ENCODE measurements at places on chromosomes 7 and 10.

DNA sequence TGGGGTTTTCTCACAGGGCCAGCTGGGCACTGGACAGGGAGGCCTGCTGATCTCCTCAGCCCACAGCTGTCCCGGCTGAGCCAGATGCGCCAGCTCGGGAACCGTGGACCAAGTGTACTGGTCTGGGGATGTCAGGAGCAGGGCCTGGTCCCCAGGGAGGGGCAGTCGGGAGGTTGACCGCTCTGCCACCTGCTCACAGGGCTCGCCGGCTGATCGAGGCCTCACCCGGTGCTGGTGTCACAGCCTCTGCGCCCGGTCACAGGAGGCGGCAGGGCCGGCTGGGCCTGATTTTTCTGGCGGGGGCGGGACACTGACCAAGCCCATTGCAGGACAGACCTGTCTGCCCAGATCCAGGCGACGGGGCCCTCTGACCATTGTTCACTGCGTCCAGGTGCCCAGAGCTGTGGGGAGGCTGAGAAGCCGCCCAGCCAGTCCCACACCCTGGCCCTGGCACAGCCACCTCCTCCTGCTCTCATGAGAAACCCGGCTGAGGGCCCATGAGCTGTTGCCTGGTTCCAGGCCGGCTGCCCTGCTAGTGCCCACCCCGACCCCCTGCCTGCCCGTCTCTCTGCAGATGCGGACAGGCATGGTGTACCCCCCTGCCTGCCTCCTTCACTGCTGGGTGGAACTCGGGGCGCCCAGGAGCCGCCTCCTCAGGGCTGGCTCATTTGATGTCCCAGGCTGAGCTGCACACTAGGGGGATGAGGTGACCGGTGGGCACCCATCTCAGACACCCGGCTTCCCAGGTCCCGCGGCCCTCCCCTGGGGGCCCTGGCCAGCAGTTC lies 3.0 kb upstream of the TMEM184A start:
- DNase-seq, result no peak

DNA sequence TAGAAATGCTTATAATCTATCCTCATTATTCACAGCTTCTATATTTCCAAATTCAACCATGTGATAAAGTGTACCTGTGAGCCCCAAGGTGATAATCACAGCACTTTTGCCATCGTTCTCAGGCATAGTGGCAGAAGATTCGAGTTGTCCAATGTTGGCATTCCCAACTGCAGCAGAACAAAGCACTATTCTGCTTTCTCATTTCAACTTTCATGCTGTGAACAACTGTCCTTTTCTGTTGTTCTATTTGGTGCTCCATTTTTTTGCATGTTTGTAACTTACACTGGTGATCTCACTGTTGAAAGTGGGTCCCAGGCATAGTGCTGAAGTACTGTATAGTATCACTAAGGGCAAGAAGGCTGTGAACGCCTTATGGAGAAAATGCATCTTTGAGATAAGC lies 438.2 kb downstream of the PAXIP1 start:
- DNase-seq, result no peak

DNA sequence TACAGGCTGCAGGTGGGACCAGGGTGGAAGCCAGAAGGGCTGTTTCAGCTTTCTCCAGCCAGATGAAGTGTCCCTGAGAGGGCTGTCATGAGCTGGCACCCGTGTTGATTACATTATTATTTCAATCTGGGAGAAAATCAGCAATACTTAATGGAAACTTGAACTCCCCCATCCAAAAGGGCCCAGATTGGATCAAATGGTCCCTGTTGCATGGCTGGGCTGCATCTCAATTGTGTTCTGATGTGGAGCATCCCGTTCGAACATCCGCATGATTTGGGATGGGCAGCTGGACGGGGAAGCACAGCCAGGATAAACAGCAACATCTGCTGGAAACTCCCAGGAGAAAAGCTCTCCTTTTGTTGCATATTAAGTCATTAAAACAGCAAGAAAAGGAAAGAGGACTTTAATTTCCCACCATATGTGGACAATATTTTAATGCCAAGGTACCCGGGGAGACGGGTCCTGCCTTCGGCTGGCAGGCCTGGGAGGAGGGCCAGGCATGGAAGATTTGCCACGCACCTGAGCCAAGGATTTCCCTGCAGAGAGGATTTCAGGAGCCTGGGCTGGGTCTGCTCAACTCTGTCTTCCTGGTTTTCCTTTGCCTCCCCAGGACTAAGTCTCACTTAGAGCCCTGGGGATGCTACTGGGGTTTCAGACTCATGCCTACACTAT lies 52.4 kb downstream of the NPTX2 start:
- DNase-seq, result no peak

DNA sequence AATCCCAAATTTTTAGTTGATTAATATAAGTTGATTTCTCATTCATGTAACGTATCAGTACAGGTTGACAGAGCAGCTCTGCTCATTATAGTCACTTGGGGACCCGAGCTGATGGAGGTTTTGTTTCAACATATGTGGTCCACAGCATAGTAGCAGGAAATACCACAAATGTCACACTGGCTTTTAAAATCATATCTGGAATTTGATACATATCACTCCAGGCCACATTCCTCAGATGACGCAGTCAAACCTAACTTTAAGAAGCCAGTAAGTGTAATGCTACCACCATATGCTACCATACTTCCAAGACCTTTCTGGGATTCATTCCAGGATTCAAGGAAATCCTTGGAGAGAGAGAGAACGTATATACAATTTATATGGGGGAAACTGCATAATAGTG lies 156.3 kb downstream of the PHF14 start:
- DNase-seq, result no peak

DNA sequence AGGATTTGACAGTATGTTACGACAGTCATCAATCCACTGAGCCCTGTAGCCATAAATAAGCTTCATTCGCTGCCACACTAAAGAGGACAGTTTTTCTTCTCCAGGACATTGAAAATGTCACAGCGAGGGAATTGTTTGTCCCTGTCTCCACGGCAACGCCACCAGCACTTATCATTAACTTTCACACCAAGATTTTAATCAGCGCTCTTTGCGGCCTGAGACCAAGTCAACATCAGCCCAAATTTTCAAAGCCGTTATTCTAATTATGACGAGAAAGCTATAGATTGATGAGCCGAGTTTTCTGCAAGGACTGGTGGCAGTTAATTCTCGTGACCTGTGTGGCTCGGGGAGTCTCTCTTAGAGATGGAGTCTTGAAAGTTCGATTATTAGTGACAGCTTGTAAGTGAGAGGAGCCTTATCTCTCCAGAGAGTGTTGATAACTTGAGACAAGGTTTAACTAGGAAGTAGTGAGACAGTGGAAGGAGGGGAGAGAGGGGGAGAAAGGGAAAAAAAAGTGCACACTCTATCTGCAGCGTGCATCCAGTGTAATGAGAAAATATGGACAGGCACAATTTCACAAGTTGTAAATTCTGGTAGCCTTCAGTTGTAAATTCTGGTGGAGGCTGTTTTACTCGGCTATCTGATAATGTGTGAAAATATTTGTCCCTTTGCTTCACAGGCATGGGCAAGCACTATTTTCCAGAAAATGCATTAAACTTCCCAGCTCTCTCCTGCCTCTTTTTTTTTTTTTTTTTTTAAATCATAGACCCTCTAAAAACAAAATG lies 473.3 kb downstream of the LRMDA start:
- peak; percentile 17 for DNase-seq

DNA sequence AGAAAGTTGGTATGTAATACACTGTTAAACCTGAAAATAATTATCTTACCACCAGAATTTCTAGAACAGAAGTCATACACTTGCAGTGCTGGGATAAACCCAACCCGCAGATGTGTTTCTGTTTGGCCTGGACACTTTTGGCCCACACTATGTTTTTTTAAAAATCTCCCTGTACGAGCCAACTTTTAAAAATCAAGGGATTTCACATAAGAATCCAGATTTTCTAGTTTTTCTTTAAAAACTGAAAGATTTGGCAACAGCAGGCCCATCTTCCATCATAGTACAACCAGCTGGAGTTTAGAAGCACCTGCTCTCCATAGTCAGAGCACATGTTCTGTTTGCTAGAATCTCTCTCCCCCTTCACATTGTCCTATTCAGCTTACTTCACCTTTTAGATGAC lies 74.0 kb downstream of the TLL2 start:
- no peak for DNase-seq

All from HEK293T (cell line).